ENCODE measurements at places on chromosomes 1 and 21. TPM values are rescaled to one million over a fixed set of nuclear protein-coding genes. Genes with fewer than 3 reads are reported as not detected.

OLFM3 gene
- not detected for total RNA-seq

- no peak for DNase-seq
These were observed 396.5 kb upstream of the LRRC7 start for GRCh38 chr1:69171248-69171647.

OR2T35 gene
- not detected for total RNA-seq

DNA sequence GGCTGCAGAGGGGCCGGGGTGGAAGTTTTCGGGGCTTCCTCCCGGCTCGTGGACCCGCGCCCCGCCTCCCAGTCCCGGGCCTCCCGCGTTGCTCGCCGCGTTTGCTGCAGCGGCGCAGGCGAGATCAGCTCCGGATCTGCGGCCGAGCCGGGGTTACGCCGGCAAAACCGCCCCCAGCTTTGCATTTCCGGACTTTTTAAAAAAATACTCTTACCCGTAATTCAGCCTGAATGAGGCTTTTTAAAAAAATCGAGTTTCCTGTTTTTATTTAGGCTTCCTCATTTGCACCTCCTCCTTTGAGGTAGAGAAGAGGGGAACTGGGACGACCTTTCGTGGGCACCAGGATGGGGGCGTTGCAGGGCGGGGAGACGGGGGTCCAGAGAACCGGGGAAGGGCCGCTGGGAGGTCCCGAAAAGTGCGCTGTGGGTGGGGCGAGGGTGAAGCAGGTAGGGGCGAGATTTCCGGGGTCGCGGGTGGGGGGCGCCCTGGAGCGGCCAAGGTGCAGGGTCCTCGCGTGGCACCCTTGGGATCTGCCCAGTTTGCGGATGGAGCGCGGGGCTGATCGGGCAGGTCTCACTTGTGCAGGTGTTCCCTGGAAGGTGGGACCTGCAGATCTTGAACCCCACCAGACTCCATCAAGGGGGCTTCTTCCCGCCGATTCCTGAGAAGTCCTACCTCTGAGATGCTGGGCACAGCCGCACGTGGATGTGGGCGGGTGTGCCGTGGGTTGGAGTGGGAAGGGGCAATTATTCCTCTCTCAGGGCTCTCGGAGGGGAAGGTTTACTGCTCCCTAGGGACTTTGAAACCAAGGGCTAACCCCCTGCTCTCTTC lies 1.1 kb downstream of the PIK3CD start:
- no peak for DNase-seq

DNA sequence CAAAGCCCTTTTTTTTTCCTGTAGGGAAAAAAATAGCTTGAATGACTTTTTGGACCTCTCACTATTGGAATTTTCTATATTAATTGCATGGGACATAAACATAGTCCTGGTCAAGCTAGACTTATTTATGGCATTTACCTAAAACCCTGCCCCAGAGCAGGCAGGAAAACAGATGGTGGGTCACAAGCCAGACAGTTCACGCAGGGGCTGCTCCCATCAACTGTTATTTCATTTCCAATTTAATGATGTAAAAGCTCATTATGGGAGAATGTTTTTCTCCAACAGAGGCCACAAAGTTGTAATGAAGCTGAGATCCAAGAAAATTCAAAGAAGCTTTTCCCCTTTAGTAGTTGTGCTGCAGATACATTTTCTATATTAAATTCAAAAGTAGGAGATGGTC lies 99.2 kb downstream of the SGIP1 start:
- DNase-seq, result no peak

DNA sequence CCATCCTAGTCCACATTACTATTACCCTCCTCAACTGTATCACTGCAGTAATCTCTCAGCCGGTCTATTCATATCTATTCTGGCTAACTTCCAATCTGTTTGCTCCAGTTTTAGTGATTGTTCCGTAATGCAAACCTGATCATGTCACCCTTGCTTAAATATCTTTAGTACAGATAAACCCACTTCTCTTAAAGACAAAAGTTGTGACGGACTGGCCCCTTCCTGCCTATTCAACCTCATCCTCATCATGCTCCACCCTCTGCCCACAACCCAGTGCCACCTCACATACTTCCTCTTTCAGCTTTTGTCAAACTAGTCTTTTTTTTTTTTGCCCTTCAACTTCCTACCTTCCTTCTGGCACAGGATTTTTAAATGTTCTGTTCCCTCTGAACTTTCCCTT lies 2.8 kb upstream of the C1orf162 start:
- DNase-seq, result no peak

GRCh38 chr1:10456661-10457060 lies 6.8 kb downstream of the CORT start:
- no peak for DNase-seq

DDAH1 gene
- total RNA-seq, result 98.7 TPM

GRCh38 chr1:213829780-213830179 lies 158.0 kb upstream of the PROX1 start:
- no peak for DNase-seq

- no peak for DNase-seq
These were observed 15.1 kb downstream of the PCP4 start for GRCh38 chr21:39882151-39882838.

GRCh38 chr1:12031039-12031980 lies 12.0 kb downstream of the MIIP start:
- DNase-seq, result peak; percentile 44

- peak; percentile 37 for DNase-seq
These were observed 20.6 kb upstream of the KCNJ15 start for GRCh38 chr21:38236232-38236631.

DNA sequence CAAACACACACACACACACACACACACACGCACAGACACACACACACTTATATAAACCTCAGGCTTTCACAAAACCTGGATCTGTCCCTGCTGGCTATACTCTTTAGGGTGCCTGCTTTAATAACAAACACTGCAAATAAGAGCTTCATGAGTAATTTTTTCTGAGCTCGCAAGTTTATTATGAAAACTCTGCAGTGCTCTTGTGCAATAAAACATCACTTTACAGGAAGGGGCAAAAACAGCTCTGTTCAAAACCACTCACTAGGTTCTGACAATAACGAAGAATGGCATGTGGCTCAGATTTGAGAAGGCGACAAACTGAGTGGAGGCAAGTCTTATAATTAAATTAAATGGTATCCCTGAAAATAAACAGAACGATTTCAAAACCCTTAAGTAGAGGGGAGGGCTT lies 42.6 kb upstream of the CTPS1 start:
- no peak for DNase-seq

DNA sequence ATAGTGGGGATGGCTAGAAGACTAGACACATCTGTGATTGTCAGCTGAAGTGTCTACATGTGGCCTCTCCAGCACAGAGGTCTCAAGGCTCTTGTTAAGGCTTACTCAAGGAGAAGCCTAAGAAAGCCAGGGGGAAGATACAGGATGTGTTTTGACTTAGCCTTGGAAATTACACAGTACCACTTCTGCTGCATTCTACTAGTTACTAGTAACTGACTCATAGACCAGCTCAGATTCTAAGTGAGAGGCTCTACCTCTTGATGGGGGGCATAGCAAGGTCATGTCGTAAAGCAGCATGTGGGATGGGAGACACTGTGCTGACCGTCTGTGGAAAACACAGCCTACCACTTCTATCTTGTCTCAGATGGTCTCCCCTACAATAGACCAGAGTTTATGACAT lies 99.5 kb downstream of the UBE2U start:
- no peak for DNase-seq

POU3F1 gene
- total RNA-seq, result not detected

MAP3K7CL gene
- total RNA-seq, result 2.7 TPM

- DNase-seq, result no peak
These were observed 55.2 kb downstream of the RNF220 start for GRCh38 chr1:44460107-44460882.

AMPD1 gene
- total RNA-seq, result not detected

DNA sequence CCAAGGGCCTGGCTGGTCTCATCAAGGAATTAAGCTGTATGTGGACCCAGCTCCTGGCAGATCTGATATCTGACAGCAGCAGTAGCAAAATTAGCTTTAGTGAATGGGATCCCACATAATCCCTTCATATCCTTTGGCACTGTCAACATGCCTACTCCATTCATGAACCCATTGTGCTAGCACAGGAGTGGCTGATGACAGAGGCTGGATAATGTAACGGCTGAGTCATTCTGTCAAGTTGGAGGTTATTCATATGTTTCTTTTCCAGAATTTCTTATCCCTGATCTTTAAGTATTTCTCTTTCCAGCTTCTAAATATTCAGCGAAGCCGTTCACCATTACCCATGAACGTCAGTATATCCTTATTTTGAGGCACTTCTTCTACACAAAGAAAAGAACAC lies 84.3 kb downstream of the EXTL2 start:
- DNase-seq, result no peak

PKP1 gene
- total RNA-seq, result 0.09 TPM

DNA sequence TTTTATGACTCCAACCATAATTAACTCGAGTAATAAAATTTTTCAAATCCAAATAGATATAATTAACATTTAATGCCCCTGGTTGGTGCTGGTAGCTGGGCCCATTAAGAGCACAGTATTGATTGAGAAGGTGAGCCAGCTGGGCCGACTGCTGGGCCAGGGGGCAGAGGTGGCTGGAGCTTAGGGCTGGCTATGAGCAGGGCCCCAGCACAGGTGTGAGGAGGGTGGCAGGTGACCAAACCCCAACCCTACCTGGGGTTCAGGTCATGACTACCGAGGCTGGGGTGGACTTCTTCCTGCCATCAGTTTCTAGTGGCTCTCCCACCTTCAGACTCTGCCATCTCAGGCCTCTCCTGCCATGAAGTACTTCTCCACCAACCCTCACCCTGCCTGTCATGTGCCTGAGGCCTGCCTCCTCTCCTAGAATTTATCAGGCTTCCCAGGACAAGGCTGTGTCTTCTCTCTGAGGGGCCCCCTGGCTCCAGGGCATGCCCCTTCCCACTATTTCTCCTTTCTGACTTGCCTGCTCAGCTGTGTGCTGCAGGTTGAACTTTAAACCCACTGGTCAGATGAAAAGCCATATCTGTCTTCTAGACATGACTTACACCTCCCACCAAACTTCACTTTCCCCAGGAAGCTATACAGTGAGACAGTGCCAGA lies 85.6 kb downstream of the TMEM53 start:
- no peak for DNase-seq

GRCh38 chr1:39524171-39524570 lies 32.7 kb downstream of the BMP8A start:
- no peak for DNase-seq

FCRL6 gene
- total RNA-seq, result not detected

GRCh38 chr1:21574466-21575151 lies 65.4 kb downstream of the ALPL start:
- peak; percentile 14 for DNase-seq

DNA sequence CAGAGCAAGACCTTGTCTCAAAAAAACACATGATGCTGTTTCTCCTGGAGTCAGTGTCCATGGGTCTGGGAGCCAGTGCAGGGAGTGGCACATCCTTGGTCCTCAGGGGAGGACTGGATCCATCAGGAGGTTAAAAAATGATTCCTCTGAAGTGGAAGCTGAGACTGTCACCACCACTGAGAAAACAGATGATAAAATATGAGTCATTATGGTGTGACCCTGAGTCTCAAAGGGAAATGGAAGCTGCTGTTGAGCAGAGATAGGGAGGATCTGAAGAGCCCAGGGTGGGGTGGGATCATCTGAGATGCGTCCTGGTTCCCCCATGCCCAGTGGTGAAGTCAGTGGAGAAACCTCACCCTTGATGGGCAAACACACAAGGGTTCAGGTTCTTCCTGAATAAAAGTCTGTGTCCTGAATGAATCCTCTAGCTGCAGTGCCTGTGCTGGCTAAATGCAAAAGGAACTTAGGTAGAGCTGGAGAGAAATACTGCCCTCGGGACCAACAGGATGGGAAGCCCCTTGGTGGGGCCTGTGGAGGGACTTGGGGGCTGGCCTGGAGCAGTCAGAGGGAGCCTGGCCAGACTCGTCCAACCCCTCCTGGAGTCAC lies 61.6 kb upstream of the TENT5B start:
- no peak for DNase-seq

- DNase-seq, result no peak
These were observed 74.6 kb downstream of the GPR88 start for GRCh38 chr1:100612540-100612939.

CD53 gene
- total RNA-seq, result not detected

LCE1F gene
- not detected for total RNA-seq

OR2L5 gene
- total RNA-seq, result not detected

HUNK gene
- 2.3 TPM for total RNA-seq

- DNase-seq, result no peak
These were observed 57.2 kb downstream of the CDK18 start for GRCh38 chr1:205561501-205562203.

LDLRAD1 gene
- 0.24 TPM for total RNA-seq

CADM3 gene
- total RNA-seq, result not detected

- no peak for DNase-seq
These were observed 9.9 kb upstream of the ZSCAN20 start for GRCh38 chr1:33462405-33463164.

GJA8 gene
- not detected for total RNA-seq

DNA sequence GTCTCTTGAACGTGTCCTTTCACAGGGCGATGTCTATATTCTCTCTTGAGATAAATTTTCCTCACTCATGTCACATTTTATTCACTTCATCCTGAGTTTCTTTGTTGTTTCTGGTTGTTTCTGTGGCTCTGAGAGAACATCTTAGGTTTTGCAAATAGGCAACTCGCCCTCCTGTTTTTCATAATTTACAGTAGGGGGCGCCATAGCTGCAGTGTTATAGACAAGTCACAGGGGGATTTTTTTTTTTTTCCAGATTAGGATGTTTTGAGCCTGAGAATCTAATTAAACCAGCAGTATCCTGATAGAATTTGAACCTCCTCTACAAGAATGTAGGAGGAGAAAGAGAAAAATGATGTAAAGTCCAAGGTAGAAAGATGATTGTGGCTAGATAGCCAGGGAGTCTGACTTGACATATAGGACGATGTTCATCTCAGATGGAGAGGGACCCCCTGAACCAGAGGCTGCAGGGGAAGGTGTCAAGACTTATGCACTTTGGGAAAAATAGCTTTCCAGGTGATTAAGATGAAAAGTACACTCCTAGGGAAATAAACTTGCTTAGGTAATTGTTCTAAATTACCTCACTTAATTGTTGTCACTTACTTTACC lies 76.3 kb downstream of the ZP4 start:
- no peak for DNase-seq

VSIG8 gene
- total RNA-seq, result not detected

GRCh38 chr1:204723131-204723787 lies 37.7 kb upstream of the LRRN2 start:
- no peak for DNase-seq

- DNase-seq, result peak; percentile 38
These were observed 14.1 kb upstream of the DEGS1 start for GRCh38 chr1:224168859-224169380.

GRCh38 chr1:205491794-205492193 lies 12.7 kb upstream of the CDK18 start:
- no peak for DNase-seq

CYP2J2 gene
- total RNA-seq, result 17.0 TPM

TMIGD3 gene
- not detected for total RNA-seq

KRTAP12-2 gene
- total RNA-seq, result not detected

NGF gene
- not detected for total RNA-seq

GRCh38 chr1:175417316-175417715 lies 224.7 kb upstream of the KIAA0040 start:
- DNase-seq, result no peak

MCOLN2 gene
- total RNA-seq, result 12.6 TPM

DNA sequence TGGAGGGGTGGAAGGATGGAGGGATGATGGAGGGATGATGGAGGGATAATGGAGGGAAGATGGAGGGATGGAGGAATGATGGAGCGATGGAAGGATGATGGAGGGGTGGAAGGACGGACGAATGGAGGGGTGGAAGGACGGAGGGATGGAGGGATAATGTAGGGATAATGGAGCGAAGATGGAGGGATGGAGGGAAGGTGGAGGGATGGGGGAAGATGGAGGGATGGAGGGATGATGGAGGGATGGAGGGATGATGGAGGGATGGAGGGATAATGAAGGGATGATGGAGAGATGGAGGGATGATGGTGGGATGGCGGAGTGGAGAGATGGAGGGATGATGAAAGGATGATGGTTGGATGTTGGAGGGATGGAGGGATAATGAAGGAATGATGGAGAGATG lies 61.3 kb downstream of the KCNAB2 start:
- DNase-seq, result no peak

DENND2D gene
- total RNA-seq, result 20.0 TPM
